ENCODE measurements at places on chromosomes 1 and 21. TPM values are rescaled to one million over a fixed set of nuclear protein-coding genes. Genes with fewer than 3 reads are reported as not detected.

The ALG14 gene
- total RNA-seq: 2.1 TPM

The NUP210L gene
- total RNA-seq: not detected

The PCP4 gene
- total RNA-seq: not detected

The SLC1A7 gene
- total RNA-seq: 4.5 TPM

GRCh38 chr1:111880881-111881837 lies 108.3 kb downstream of the KCND3 start:
- no peak overlapping the region for H3K27ac ChIP-seq
- no peak overlapping the region for H3K4me3 ChIP-seq
- H3K27me3 ChIP-seq: peaks cover 18% of the 10 kb centered on the region
- H3K4me1 ChIP-seq: no peaks in the 10 kb centered on the region

- no peaks in the 10 kb centered on the region for H3K4me1 ChIP-seq
- no peaks in the 10 kb centered on the region for H3K36me3 ChIP-seq
- H3K4me3 ChIP-seq: no peak overlapping the region
- DNase-seq: no peak
Observed at GRCh38 chr1:164504749-164505148, 54.2 kb upstream of the PBX1 start.

DNA sequence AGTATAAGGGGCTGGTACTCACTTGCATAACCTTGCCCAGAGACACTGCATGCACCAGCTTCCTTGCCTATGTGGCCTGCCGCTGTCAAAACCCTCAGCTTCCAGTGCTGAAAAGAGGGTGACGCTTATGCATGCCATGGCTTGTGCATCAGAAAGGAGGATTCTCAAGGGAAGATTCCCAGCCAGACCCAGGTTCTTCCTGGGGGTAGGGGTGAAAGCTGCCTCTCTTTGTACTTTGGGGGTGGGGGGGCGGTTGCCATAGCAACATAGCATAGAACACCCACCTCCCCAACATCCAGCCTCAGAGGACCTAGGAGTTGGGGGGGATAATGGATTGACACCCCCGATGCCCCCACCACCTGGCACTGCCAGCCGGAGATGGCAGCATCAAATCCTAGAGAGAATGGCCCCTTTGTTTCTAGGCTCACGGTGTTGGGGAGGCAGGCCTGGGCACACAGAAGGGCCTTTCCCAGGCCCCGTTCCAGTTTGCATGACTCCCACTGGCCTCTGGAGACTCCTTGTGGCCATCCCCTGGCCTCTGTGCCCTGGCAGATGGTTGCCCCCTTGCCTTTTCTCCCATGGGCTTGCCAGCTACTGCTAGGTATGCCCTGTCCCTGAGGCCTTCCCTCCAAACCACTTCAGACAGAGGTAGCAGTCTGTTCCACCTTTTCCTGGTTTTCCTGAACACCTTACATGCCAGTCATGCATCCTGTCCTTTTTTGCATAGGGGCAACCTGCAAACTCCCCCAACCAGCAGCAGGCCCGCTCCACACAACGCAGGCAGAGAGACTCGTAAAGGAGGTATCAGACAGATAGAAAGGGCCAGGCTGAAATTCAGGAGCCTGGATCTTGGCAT lies 44.6 kb downstream of the RHBG start:
- peaks cover 51% of the 10 kb centered on the region for H3K27me3 ChIP-seq
- H3K27ac ChIP-seq: no peak overlapping the region
- no peak for DNase-seq
- no peaks in the 10 kb centered on the region for H3K4me1 ChIP-seq
- no peak overlapping the region for H3K4me3 ChIP-seq

- no peaks in the 10 kb centered on the region for H3K27me3 ChIP-seq
- no peaks in the 10 kb centered on the region for H3K4me1 ChIP-seq
- H3K4me3 ChIP-seq: no peak overlapping the region
- no peak overlapping the region for H3K27ac ChIP-seq
- H3K36me3 ChIP-seq: no peaks in the 10 kb centered on the region
Observed at GRCh38 chr1:100455478-100456072, 82.4 kb upstream of the GPR88 start.

- H3K4me1 ChIP-seq: no peaks in the 10 kb centered on the region
- H3K27ac ChIP-seq: no peak within 1 kb of the TSS
- no peaks in the 10 kb centered on the region for H3K36me3 ChIP-seq
- H3K4me3 ChIP-seq: no peak within 1 kb of the TSS
- H3K27me3 ChIP-seq: peaks cover 7% of the 10 kb centered on the region
Observed at GRCh38 chr1:17307946-17308345, at the start of gene PADI4. Gene PADI4, plus strand, starts transcription at chr1:17308197. Its CDS starts 26 bp downstream, at chr1:17308223.

- H3K27ac ChIP-seq: no peak overlapping the region
- no peak overlapping the region for H3K4me3 ChIP-seq
- DNase-seq: no peak
Observed at GRCh38 chr1:55314740-55315139, 99.6 kb upstream of the USP24 start.

DNA sequence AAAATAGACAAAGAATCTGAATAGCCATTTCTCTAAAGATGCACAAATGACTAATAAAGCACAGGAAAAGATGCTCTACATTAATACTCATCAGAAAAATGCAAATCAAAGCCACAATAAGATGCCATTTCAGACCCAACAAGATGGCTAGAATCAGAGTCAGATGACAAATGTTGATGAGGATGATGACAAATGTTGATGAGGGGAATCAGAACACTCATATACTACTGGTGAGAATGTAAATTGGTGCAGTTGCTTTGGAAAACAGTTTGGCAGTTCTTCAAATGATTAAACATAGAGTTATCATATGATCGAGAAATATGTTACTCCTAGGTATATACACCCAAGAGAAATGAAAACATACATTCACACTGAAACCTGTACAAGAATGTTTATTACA lies 33.9 kb downstream of the LRRC40 start:
- no peaks in the 10 kb centered on the region for H3K4me1 ChIP-seq
- no peak overlapping the region for H3K27ac ChIP-seq
- H3K4me3 ChIP-seq: no peak overlapping the region
- H3K27me3 ChIP-seq: no peaks in the 10 kb centered on the region
- H3K36me3 ChIP-seq: no peaks in the 10 kb centered on the region

- no peaks in the 10 kb centered on the region for H3K4me1 ChIP-seq
- DNase-seq: no peak
- no peaks in the 10 kb centered on the region for H3K27me3 ChIP-seq
- H3K36me3 ChIP-seq: peaks cover 23% of the 10 kb centered on the region
Observed at GRCh38 chr1:52436817-52437216, 32.4 kb downstream of the PRPF38A start.

DNA sequence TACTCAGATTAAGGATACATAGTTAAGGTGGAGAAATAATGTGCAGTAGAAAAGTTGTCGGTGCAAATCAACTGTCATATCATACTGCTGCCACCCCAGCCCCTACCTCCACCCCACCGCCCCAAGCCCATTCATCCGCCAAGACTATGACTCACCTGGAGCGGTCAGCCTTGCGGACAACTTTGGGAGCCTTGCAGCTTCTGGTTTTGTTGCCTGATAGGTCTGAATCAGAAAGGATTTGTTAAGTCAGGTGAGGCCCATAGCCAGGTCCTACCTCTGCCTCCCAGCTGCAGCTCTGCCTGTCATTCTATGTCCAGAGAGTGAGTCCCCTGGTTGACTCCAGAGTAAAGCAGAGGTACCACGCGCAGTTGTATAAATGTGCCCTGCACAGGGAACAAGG lies 12.6 kb downstream of the C1orf162 start:
- no peak overlapping the region for H3K27ac ChIP-seq
- DNase-seq: no peak
- H3K4me3 ChIP-seq: no peak overlapping the region
- no peaks in the 10 kb centered on the region for H3K27me3 ChIP-seq
- no peaks in the 10 kb centered on the region for H3K36me3 ChIP-seq

GRCh38 chr1:3377166-3377565 lies 77.3 kb upstream of the ARHGEF16 start:
- H3K27me3 ChIP-seq: no peaks in the 10 kb centered on the region
- H3K36me3 ChIP-seq: no peaks in the 10 kb centered on the region
- H3K4me1 ChIP-seq: no peaks in the 10 kb centered on the region
